ENCODE measurements at places on chromosomes 16 and 17. TPM values are rescaled to one million over a fixed set of nuclear protein-coding genes. Genes with fewer than 3 reads are reported as not detected.

- no peak for DNase-seq
Measured at GRCh38 chr16:3032624-3033023, 4.1 kb downstream of the BICDL2 start.

DNA sequence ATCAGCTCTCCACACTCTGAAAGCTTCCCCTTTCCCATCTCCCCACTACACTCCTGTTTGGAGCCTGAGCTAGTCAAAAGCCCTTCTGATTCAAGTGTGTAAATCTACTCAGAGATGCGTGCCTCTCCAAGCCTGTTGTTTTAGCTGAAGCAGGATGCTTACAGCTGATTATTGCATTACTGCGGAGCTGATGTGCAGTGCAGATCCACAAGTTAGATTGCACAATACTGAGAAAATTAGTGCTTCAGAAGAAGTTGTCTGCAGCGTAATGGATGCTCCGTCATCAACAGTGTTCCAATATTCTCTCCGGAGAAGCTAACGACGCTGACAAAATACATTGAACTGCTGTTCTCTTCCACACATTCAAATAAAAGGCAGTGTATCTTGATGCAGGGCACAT is 44.8 kb upstream of the NLRP1 start:
- DNase-seq, result no peak

DNA sequence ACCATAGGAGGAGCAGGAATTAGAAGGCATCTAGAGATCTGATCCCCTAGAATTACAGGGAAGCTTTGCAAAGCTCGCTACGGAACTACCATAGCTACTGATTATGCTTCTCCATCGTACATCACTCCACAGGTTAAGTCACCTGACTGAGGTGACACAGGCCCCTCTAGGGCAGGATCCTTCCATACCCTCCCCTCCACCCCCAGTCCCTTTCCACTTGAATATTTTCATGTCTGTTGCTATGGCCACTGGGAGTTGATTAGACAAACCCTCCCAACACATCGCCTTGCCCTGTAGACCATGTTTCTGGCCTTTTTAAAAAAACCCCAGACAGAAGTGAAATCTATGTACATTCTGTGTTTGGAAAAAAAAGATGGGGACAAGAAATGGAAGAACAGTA is 287.1 kb downstream of the SOX9 start:
- no peak for DNase-seq

- no peak for DNase-seq
Measured at GRCh38 chr16:88390735-88391134, 8.0 kb downstream of the ZNF469 start.

DNA sequence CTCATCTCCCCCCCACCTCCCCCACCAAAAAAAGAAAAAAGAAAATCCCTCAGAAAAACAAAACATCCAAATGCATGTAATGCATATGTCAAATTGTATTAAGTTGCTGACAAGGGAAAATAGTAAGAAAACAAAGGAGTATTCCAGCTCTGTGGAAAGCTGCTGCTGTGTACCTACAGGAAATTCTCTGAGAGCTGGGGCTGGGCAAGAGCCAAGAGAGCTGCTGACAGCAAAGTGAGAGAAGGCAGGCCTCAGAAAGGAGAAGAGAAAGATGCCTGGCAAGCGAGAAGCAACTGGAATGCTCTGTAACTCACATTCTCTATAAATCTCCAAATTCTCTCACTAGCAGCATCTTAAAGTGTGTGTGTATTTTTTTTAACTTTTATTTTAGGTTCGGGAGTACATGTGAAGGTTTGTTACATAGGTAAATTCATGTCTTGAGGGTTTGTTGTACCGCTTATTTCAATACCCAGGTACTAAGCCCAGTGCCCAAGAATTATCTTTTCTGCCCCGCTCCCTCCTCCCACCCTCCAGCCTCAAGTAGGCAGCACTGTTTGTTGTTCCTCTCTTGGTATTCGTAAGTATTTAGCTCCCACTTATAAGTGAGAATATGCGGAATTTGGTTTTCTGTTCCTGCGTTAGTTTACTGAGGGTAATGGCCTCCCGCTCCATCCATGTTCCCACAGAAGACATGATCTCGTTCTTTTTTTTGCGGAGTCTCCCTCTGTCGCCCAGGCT is 24.4 kb downstream of the CNTROB start:
- no peak for DNase-seq

DNA sequence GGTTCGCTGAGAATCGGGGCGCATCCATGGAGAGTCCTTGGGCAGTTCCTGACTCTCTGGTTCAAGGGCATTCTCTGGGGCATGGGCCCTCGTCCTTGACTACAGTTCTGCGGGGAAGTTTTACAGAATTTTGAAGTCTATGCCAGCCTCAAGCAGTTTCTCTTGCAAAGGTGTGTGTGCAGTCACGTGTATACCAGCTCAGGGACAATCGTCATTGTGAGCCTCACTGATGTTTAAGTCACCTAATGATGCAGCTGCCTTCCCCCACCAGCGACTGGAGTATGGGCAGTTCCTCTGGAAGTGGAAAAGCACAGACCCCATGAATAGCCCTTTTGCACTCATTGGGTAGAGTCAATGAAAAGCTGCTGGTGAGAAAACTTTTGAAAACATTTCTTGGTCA is 1.3 kb downstream of the PLCG2 start:
- no peak for DNase-seq

DNA sequence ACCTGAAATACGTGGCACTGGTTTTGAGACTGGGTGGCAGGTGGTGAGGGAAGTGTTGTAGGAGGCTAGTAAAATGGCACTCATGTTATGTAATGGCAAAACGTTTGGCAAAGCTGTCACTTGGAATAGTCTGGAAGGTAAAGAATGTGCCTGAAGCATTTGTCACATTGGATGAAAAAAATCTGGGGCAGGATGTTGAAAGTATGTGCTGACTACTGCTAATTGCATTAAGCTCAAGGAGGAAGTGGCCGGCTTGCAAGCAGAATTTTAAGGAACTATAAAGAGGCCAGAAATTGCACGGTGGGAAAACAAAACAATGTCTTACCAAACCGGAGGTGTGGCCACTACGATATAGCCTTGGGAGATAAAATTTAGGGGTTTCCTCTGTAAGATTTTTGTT is 26.6 kb upstream of the NLRP1 start:
- no peak for DNase-seq

- DNase-seq, result no peak
Measured at GRCh38 chr17:3256575-3256974, 41.6 kb downstream of the OR3A1 start.

The CPHXL2 gene
- total RNA-seq, result not detected

The SIAH1 gene
- total RNA-seq, result 17.3 TPM

The ATP2A1 gene
- total RNA-seq, result 0.92 TPM

The ABHD15 gene
- total RNA-seq, result 8.4 TPM

The GFOD2 gene
- 15.9 TPM for total RNA-seq
